ENCODE measurements at places on chromosomes 6 and 20.

- no peak for DNase-seq
These were observed 394.8 kb upstream of the NOX3 start for GRCh38 chr6:155850408-155850841.

GRCh38 chr6:155093430-155093829 lies 98.3 kb downstream of the TIAM2 start:
- no peak for DNase-seq

GRCh38 chr6:13859871-13860555 lies 45.7 kb upstream of the MCUR1 start:
- DNase-seq = no peak

DNA sequence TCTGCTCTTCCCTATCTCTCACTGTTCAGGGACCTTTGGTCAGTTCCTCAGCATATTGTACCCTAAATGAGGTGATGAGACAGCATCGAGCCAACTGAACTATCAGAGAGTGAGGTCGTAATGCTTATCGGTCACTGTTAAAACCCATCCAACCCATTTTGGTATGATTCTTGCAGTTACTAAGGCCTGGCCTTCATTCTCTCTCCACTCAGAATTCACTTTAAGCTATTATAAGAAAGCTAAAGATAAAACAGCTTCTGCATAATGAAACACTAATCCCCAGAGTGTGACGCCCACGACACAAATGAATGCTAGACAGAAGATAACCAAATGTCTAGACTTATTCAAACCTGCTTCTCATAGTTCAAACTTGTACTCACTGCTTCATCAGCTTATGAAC lies 175.8 kb downstream of the GMPR start:
- DNase-seq = no peak

DNA sequence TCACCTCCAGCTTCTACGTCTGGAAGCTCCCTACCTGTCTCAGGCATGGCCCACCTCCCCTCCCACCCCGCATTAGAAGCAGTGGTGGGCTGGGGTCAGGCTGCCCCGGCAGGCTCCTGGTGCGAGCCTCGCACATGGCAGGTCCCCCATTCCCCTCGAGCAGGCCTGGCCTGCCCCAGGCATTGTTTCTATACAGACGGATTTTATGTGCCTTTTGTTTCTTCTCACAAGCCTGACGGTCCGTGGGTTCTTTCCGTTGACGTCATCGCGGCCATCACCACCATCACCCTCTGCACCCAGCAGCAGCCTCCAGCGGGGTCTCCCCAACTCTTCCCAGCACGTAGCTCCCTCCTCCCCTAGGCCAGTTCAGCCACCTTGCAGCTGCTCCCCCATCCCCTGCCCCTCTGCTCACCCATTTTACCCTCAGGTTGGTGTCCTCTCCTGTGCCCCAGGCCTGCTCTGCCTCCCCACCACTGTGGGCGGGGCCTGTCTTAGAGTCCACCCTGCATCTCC lies 4.6 kb downstream of the CST7 start:
- DNase-seq = no peak

- DNase-seq = no peak
These were observed 17.2 kb downstream of the ZBTB2 start for GRCh38 chr6:151374036-151374683.

DNA sequence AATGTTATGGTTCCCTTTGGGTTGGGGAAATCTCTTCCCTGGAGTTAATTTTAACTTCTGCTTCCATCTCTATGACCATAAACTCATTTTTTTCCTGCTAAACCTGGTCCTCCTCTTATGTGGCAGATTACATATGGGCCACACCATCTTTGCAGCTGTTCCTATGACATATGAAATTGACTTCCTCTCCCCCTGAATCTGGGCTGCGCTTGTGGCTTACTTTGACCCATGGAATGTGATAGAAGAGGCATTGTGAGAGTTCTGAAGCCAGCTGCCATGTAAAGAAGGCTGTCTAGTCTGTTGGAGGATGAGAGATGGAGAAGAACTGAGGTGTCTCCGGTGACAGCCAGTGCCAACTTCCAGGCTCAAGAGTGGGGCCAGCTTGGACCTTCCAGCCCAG lies 100.1 kb downstream of the CDC5L start:
- DNase-seq = no peak

GRCh38 chr20:53582574-53583351 lies 10.9 kb downstream of the ZNF217 start:
- DNase-seq = no peak

DNA sequence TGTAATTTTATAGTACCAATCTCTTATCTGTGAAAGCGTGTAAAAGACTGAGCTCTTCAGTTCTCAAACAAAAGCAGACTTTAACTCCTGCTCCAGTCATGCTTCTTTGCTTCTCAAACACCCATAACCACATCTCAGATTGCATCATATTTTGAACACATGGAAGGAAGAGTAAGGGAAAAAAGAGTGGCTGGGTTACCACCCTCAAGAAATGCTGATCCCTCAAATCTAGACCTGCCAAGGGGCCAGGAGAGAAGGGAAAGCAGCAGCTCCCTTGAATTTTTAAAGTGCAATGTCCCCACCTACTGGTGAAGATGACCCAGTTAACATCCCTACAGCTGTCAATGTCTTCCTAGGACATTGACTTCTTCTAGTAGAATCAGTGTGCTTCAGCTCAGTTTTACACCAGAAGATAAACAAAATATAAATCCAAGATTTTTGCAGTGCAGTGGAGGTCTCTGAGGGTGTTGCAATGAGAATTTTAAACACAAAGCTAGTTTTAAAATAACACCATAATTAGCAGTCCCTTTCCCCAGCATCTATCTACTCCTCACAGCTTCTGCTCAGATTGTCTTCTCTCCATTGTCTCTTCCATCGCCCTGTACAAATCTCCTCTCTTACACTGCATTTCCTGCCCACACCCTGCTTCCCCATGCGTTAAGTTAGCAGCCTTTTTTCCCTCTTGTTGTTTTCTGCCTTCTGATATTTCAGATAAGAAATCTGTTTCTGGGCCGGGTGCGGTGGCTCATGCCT lies 22.6 kb upstream of the HLA-DQB2 start:
- DNase-seq = no peak

- no peak for DNase-seq
These were observed 36.8 kb upstream of the ME1 start for GRCh38 chr6:83467620-83468036.

DNA sequence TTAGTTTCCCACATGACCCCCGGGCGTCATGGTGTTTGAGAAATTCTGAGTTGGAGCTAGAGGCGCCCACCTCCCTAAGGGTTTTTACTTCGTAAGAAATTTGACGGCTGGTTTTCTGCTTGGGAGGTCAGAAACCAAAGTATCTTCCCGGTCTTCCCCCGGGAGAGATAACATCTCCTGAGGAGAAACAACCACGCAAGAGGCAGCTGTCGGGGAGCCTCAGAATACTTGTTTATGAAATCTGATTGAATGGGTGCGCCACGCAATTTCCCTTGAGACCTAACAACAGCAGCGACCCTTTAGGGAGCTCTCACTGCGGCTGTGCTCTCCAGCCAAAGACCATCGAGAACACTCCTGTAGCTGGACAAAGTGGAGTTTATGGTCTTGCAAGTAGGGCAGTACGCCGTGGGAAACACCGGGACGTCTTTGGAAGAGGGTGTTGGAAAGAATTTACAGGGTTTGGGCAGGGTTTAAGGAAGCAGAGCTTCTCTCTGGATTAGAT lies 608 bp upstream of the EIF2S2 start:
- no peak for DNase-seq

DNA sequence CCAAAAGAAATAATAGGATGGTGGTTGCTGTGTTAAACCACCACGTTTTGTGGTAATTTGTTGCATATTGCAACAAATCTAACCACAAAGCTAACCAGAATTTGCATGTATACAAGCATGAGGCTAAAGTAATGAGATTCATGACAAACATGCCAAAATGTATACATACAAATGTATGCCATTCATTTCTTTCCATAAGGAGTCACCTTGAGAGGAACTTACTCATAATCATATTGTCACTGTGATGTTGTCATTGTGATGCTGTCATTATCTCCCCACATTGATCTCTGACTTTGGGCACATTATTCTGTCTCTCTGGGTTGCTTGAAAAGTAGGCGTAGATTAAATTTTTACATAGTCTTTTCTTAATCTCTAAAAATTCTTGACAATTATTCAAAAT lies 886.8 kb upstream of the FLRT3 start:
- no peak for DNase-seq

DNA sequence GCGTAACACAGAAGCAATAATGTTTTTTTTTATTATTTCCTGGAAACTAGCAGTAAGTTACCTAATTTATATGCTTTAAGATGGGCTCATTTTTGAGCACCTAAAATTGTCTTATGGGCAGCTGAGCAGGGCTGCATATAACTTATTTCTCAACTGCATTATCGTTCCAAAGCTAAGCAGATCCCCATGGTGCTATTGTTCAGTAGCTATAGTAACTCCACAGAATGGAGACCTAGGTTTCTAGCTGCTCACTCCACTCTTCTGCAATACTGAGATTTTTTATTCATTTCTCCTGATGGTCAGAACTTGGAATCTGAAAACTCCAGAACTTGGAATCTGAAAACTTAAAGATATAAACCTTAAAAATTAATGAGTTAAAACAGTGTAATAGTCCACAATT lies 18.7 kb downstream of the CRISP1 start:
- no peak for DNase-seq

DNA sequence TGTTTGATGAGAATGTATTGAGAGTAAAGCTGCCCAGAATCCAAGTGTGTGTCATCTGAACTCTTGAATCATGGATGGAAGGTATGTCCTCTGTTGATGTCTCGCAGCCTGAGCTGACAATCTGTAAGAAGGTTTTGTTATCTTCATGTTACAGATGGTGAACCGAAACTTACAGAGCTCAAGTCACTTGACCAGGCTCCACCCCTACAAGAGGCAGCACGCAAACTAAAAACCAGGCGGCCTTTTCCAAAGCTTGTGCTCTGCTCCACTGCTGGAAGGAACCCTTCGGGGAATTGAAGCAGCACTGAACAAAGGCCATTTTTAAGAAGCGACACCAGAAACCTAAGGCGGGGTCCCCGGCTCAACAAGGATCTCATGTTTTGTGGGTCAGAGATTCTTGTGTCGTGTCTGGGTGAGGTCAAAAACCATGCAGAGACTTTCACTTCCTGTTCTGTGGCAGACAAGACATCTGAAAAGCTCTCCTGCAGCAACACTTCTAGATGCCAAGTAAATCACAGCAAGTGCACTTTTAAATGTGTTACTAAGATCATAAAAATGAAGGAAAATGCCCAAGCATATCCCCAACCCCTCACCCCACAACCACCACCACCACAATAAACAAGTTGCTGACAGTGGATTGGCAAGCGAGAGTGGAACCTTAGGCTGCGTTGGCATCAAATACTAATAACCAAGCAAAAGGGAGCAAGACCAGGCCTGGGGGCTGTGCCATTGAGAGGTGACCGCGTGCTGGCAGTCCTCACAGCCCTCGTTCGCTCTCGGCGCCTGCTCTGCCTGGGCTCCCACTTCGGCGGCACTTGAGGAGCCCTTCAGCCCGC lies 27.3 kb downstream of the NQO2 start:
- DNase-seq = no peak

DNA sequence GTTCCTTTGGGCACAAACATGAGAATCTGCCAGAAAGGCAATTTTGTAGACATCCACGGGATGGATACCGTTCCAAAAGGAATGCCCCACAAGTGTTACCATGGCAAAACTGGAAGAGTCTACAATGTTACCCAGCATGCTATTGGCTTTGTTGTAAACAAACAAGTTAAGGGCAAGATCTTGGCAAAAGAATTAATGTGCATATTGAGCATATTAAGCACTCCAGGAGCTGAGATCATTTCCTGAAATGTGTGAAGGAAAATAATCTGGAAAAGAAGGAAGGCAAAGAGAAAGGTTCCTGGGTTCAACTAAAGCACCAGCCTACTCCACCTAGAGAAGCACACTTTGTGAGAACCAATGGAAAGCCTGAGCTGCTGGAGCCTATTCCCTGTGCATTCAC lies 103.9 kb upstream of the ARG1 start:
- DNase-seq = no peak

DNA sequence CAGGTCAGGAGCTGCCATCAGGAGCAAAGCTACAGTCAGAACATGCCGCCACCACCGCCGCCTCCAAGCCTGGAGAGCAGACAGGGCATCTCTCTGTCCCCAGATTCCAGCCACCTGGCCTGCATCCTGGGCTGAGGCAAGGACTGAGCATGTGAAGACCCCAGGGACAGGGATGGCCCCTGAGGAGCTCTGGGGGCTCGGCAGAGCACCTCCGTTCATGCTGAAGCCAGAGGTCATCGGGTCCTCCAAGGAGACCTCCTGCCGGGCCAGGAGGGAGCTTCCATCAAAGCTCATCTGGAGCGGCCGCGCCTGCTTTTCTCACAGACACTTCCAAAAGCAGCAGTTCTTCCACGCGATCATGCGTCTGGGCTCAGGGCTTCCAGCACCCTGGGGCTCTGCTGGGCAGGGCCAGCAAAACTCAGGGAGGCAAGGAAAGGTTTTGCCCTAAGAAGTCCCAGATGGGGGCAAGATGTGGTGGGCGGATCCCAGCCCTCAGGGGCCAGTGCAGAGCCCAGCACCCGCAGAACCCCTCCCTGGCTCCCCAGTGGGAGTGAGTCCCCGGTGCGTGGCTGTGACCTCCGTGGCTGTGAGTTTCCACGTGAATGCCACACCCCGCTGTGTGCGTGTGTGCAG lies 138.4 kb downstream of the TAF4 start:
- no peak for DNase-seq

- no peak for DNase-seq
These were observed 113.4 kb downstream of the B3GAT2 start for GRCh38 chr6:70843328-70843918.

DNA sequence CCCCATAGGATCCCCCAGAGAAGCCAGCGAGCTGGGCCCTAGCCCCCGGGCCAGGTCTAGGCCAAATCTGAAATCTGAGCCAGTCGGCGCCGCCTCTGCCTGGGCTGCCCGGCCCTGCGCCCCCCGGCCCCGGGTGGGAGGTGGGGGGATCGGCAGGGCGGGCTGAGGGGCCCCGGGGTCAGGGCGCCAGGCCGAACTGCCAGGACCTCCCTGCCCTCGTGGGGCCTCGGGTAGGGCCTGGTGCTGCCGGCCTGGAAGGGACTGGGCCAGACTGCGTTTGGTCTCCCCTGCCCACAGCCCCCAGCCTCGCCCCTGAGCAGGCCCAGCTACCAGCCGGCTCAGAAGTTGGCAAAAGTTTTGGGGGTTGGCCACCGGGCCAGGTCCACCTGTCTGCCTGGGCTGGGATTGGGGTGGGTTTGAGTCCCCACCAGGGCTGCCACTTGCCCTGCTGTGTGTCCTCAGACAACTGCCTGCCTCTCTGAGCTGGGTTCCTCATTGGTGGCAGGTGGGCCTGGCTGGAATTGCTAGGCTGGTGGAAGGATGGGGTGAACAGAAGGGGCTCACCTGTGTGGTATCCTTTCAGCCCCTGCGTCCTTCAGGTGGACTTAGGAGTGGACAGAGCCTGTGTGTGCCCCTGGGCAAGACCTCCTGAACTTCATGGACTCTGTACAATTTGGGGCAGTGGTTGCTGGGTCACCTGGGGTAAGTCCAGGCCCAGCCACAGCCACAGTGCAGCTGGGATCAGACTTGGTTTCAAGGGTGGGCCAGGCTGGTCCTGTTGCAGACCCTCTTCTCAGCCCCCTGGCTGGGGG lies 801 bp downstream of the SRC start:
- DNase-seq = no peak

- no peak for DNase-seq
These were observed 28.1 kb downstream of the CEP43 start for GRCh38 chr6:167027308-167027707.

All from cerebellar nuclear complex (tissue), 1 donor.